H7 (cell line): ENCODE measurements at places on chromosomes 6 and 20. TPM values are rescaled to one million over a fixed set of nuclear protein-coding genes. Genes with fewer than 3 reads are reported as not detected.

FRK gene
- 0.10 and 0.11 TPM in 2 replicates for total RNA-seq

FOXQ1 gene
- 3.1 and 24.8 TPM in 2 replicates for total RNA-seq

GTSF1L gene
- not detected in 2 replicates for total RNA-seq

EBF4 gene
- total RNA-seq, result 1.1 and 2.6 TPM in 2 replicates

ZSCAN9 gene
- 15.6 and 20.4 TPM in 2 replicates for total RNA-seq

EPPIN gene
- 0.03 TPM in 1 of 2 replicates, not detected in the other for total RNA-seq

RAET1L gene
- not detected in 2 replicates for total RNA-seq

FILIP1 gene
- total RNA-seq, result 1.4 and 1.6 TPM in 2 replicates

LZTS3 gene
- 10.2 and 11.0 TPM in 2 replicates for total RNA-seq

GJA10 gene
- 0.28 TPM in 1 of 2 replicates, not detected in the other for total RNA-seq

BMP5 gene
- 0.10 TPM in 1 of 2 replicates, not detected in the other for total RNA-seq

RAET1G gene
- not detected in 2 replicates for total RNA-seq

CTAGE9 gene
- total RNA-seq, result not detected in 2 replicates

RNF39 gene
- 0.14 TPM in 1 of 2 replicates, not detected in the other for total RNA-seq

CCM2L gene
- total RNA-seq, result 8.3 and 10.6 TPM in 2 replicates

PRKN gene
- total RNA-seq, result 0.26 and 0.90 TPM in 2 replicates

SDC4 gene
- total RNA-seq, result 47.3 and 56.1 TPM in 2 replicates

CD93 gene
- under 0.01 TPM in 1 of 2 replicates, not detected in the other for total RNA-seq

TXNDC5 gene
- 179 and 194 TPM in 2 replicates for total RNA-seq

CDS2 gene
- total RNA-seq, result 25.1 and 27.5 TPM in 2 replicates

MYT1 gene
- 0.69 and 2.1 TPM in 2 replicates for total RNA-seq

PLTP gene
- 87.3 and 104 TPM in 2 replicates for total RNA-seq

COX4I2 gene
- 0.21 TPM in 1 of 2 replicates, not detected in the other for total RNA-seq

TGM6 gene
- total RNA-seq, result not detected in 2 replicates

TMC2 gene
- not detected in 2 replicates for total RNA-seq

PSMA7 gene
- total RNA-seq, result 413 and 501 TPM in 2 replicates

RIPOR2 gene
- 0.22 and 0.31 TPM in 2 replicates for total RNA-seq

COL12A1 gene
- total RNA-seq, result 0.63 and 1.9 TPM in 2 replicates

UBD gene
- not detected in 2 replicates for total RNA-seq

ZNF334 gene
- 3.9 and 9.1 TPM in 2 replicates for total RNA-seq

SPATA25 gene
- total RNA-seq, result 0.41 and 5.1 TPM in 2 replicates

TAP2 gene
- total RNA-seq, result 1.1 and 2.7 TPM in 2 replicates

UST gene
- 32.6 and 35.1 TPM in 2 replicates for total RNA-seq

WFDC2 gene
- total RNA-seq, result 10.0 and 16.5 TPM in 2 replicates

DEFB118 gene
- not detected in 2 replicates for total RNA-seq

KCNQ5 gene
- 0.18 and 0.31 TPM in 2 replicates for total RNA-seq

SMPDL3A gene
- total RNA-seq, result 0.89 and 1.8 TPM in 2 replicates

TMEM244 gene
- not detected in 2 replicates for total RNA-seq

CFAP61 gene
- 0.15 and 0.35 TPM in 2 replicates for total RNA-seq

BPI gene
- not detected in 2 replicates for total RNA-seq

GLP1R gene
- total RNA-seq, result 0.18 and 0.87 TPM in 2 replicates

MARCKS gene
- 91.0 and 92.7 TPM in 2 replicates for total RNA-seq

TMEM239 gene
- total RNA-seq, result not detected in 2 replicates

TCF21 gene
- 0.03 TPM in 1 of 2 replicates, not detected in the other for total RNA-seq

PKIB gene
- 62.9 and 64.9 TPM in 2 replicates for total RNA-seq

SLPI gene
- not detected in 2 replicates for total RNA-seq

RIN2 gene
- total RNA-seq, result 2.6 and 2.7 TPM in 2 replicates

MAFB gene
- 2.4 and 4.2 TPM in 2 replicates for total RNA-seq

HLA-DPA1 gene
- 3.6 and 4.9 TPM in 2 replicates for total RNA-seq

EYS gene
- 0.04 and 0.10 TPM in 2 replicates for total RNA-seq

SLC13A3 gene
- total RNA-seq, result 6.9 and 11.8 TPM in 2 replicates

ROS1 gene
- total RNA-seq, result not detected in 2 replicates

TREM1 gene
- total RNA-seq, result not detected in 2 replicates

TP53INP2 gene
- total RNA-seq, result 2.2 and 2.4 TPM in 2 replicates

NMBR gene
- not detected in 2 replicates for total RNA-seq

FABP7 gene
- total RNA-seq, result 0.11 and 0.28 TPM in 2 replicates

HCK gene
- 0.70 and 0.76 TPM in 2 replicates for total RNA-seq

RHAG gene
- 0.07 TPM in 1 of 2 replicates, not detected in the other for total RNA-seq

DEFB132 gene
- total RNA-seq, result not detected in 2 replicates

CPXM1 gene
- total RNA-seq, result 105 and 109 TPM in 2 replicates
